Upper lobe of right lung (tissue), 1 donor: ENCODE measurements at places on chromosomes 5 and 9. TPM values are rescaled to one million over a fixed set of nuclear protein-coding genes. Genes with fewer than 3 reads are reported as not detected.

The CDK9 gene
- 99.1 TPM for total RNA-seq

The CDH18 gene
- total RNA-seq = not detected

The SYNPO gene
- total RNA-seq = 151 TPM

The REEP2 gene
- total RNA-seq = 0.55 TPM

The TMOD1 gene
- 11.3 TPM for total RNA-seq

The CSF1R gene
- 48.7 TPM for total RNA-seq

The INSL4 gene
- not detected for total RNA-seq

The GPRIN1 gene
- total RNA-seq = 1.4 TPM

The PLCXD3 gene
- total RNA-seq = 2.6 TPM

The POU5F2 gene
- total RNA-seq = 1.6 TPM

The TRIM14 gene
- 38.7 TPM for total RNA-seq

The LRRC19 gene
- total RNA-seq = 0.64 TPM

The IFNK gene
- not detected for total RNA-seq

The SPINK6 gene
- not detected for total RNA-seq

The GABRA1 gene
- not detected for total RNA-seq

The PGM5 gene
- 25.0 TPM for total RNA-seq

The SLC6A7 gene
- not detected for total RNA-seq

The PCDHA4 gene
- total RNA-seq = 1.1 TPM

The SPINK13 gene
- total RNA-seq = not detected

The IFNE gene
- not detected for total RNA-seq

The PCDHGA1 gene
- 0.46 TPM for total RNA-seq

The GRM6 gene
- not detected for total RNA-seq

The PFN3 gene
- not detected for total RNA-seq

The OXCT1 gene
- 16.2 TPM for total RNA-seq

The HSDL2 gene
- total RNA-seq = 56.3 TPM
